ENCODE measurements at places on chromosomes 16 and 17.

DNA sequence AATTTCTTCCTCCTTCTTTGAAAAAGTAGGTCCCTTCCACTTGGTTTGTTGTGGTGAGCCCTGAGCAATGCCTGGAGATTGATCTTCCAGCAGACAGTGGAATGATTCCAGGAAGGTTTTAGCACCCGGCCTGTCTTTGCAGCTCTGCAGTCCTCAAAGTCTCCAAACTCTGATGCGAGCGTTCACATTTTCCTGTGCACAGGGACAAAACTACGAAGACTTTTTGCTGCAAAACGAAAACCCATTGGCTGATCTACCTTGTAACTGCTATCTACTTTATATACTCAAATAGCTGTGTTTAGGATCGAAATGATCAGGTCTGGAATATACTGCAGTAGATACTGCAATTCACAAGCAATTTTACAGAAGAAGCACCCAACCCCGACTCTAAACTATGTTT, 21.7 kb downstream of the G6PC1 start:
- no peak for DNase-seq

- no peak for DNase-seq
Measured at GRCh38 chr17:28956861-28957260, 5.5 kb upstream of the PHF12 start.

- no peak for DNase-seq
Measured at GRCh38 chr16:15701975-15702970, 52.2 kb downstream of the NDE1 start.

GRCh38 chr17:75572713-75573539, 14.7 kb upstream of the MYO15B start:
- DNase-seq = no peak

- no peak for DNase-seq
Measured at GRCh38 chr17:77433385-77434135, 292.8 kb downstream of the SEC14L1 start.

GRCh38 chr16:79381603-79382042, 218.9 kb downstream of the MAF start:
- DNase-seq = no peak

DNA sequence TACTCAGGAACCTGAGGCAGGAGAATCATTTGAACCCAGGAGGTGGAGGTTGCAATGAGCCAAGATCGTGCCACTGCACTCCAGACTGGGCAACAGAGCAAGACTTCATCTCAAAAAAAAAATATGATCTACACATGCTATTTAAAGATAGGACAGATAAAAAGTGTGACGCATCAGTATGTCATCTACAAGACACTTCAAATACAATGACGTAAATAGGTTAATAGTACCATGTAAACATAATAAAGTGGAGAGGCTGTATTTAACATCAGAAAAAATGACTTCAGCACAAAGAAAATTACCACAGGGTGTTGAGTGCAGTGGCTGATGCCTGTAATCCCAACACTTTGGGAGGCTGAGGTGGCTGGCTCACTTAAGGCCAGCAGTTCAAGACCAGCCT, 20.2 kb downstream of the ZNF778 start:
- DNase-seq = no peak

Measured in omental fat pad (tissue), 4 donors.